ENCODE measurements at places on chromosomes 11 and 22. TPM values are rescaled to one million over a fixed set of nuclear protein-coding genes. Genes with fewer than 3 reads are reported as not detected.
A peak's percentile ranks its signal among the peaks of the same experiment; 100 is the strongest.

DNA sequence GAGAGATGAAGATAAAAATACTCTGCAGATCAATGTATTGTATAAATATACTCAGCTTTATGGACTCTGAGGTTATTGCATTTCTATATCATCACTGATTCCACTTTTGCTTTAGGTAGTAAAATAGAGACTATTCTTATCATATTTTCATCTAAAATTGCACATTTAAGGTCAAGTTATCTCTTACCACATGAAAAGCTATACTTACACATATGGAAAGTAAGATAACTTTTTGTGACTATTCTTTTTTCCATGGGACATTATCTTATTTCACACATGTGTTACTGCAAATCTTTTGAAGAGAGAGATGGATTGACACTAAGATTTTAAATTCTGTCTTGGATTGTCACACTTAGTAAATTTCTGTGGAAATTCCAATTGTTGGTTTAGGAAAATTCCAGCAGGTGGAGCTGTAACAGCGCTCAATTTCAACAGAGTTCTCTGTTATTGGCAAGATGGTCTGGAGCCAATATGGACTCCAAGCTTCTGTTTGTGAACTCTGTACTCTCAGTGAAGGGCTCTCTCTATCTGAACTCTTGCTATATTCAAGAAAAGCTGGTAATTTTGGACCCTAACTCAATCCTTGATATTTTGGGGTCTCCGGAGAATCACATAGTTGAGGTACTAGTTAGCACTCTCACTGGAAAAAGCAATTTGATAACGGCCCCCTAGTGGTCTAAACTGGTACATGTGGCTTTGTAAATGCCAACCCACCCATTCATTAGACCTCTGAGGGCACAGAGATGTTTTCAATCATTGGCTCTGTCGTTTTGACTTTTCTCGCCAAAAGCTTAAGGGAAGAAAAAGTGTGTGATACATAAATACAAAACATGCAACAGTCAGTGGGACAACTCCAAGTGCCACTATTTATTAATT lies 429.7 kb downstream of the ETS1 start:
- H3K36me3 ChIP-seq = no peaks in the 10 kb centered on the region
- H3K4me1 ChIP-seq = no peaks in the 10 kb centered on the region
- DNase-seq = peak; percentile 75
- H3K4me3 ChIP-seq = peak overlapping the region; percentile 13
- no peaks in the 10 kb centered on the region for H3K27me3 ChIP-seq

- no peaks in the 10 kb centered on the region for H3K27me3 ChIP-seq
- DNase-seq = no peak
- H3K4me3 ChIP-seq = no peak overlapping the region
- H3K4me1 ChIP-seq = no peaks in the 10 kb centered on the region
Measured at GRCh38 chr11:19176629-19177186, 25.1 kb downstream of the CSRP3 start.

- H3K27ac ChIP-seq = no peak overlapping the region
- peaks cover 4% of the 10 kb centered on the region for H3K36me3 ChIP-seq
- H3K4me1 ChIP-seq = no peaks in the 10 kb centered on the region
- no peak overlapping the region for H3K4me3 ChIP-seq
- no peak for DNase-seq
Measured at GRCh38 chr11:223884-224283, 12.3 kb downstream of the SIRT3 start.

DNA sequence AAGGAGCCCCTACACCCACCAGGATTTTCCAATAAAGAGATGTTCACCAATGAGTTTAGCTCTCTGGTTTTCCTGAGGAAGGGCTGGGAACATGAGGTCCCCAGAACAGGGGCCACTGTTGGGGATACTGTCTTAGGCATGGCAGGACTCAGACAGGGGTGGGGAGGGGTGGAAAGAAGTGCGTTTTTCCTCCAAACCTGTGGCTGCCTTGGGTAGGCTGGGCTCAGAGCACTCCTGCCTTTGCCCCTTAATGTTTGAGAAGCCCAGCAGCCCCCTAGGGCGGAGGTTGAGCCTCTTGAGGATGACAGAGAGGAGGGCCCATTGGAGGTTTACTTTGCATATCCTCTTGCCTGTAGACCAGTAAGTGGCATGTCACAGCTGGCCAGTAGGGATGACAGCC lies 10.6 kb downstream of the MTFP1 start:
- DNase-seq = no peak
- H3K27me3 ChIP-seq = peaks cover 7% of the 10 kb centered on the region
- H3K27ac ChIP-seq = peak overlapping the region; percentile 91
- no peaks in the 10 kb centered on the region for H3K36me3 ChIP-seq
- peaks cover 19% of the 10 kb centered on the region for H3K4me1 ChIP-seq
- peak overlapping the region; percentile 71 for H3K4me3 ChIP-seq

Gene VPREB1
- not detected for total RNA-seq

- no peak overlapping the region for H3K4me3 ChIP-seq
- no peak overlapping the region for H3K27ac ChIP-seq
- DNase-seq = peak; percentile 13
- peaks cover 72% of the 10 kb centered on the region for H3K4me1 ChIP-seq
- no peaks in the 10 kb centered on the region for H3K36me3 ChIP-seq
Measured at GRCh38 chr11:9251311-9251710, 13.8 kb downstream of the DENND5A start.

DNA sequence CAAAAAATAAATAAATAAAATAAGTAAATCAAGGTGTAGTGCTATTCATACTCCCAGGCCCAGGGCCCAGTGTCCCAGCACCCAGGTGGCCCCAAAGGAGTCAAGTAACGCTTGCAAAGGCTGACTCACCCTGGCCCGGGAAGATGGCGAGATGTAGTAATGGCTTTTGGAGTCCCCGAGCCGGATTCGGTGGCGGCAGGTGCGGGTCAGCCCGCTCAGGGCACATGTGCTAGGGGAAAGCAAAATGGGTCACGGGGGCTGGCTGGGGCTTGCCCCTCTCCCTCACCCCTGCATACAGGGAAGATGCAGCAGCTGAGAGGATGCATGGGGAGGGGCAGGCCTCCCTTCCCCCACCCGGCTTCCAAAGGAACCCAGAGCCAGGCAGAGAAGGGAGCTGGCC lies 11.0 kb upstream of the FADS3 start:
- H3K36me3 ChIP-seq = no peaks in the 10 kb centered on the region
- no peaks in the 10 kb centered on the region for H3K27me3 ChIP-seq
- no peak for DNase-seq
